ENCODE measurements at places on chromosomes 4 and X.

DNA sequence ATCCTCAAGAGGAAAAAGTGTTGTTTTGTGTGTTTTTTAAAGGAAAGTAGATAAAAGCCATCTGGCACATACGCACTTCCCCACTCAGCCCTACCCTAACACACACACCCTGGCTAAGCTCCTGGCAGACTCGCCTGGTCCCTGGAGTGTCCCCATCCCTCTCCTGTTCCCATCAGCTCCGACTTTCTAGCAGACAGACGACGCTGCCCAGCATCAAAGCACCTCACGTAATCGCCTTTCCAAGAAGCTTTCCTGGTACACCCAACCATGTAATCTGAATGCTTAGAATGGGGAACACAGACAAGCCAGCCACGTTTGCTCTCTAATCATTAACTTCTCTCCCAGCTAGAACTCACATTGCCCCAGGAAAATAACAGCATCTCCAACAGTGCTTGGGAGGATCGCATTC lies 116.2 kb downstream of the AFAP1 start:
- no peak for DNase-seq

DNA sequence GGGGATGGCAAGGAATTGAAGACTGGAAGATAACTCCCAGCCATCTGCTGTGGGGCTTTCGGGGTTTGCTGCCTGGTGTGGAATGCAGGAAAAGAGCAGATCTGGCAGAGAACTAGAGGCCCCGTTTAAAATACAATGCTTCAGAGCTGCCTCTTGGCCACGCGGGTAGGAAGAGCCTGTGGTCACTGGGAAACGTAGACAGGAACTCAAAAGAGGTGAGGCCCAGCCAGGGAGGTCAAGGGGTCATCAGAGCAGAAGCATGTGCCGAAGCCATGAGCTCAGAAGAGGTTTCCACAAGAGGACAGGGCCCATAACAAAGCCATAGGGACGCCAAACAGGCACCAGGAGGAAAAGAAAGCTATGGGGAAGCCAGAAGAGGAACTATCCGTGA lies 14.5 kb upstream of the STS start:
- DNase-seq, result no peak

DNA sequence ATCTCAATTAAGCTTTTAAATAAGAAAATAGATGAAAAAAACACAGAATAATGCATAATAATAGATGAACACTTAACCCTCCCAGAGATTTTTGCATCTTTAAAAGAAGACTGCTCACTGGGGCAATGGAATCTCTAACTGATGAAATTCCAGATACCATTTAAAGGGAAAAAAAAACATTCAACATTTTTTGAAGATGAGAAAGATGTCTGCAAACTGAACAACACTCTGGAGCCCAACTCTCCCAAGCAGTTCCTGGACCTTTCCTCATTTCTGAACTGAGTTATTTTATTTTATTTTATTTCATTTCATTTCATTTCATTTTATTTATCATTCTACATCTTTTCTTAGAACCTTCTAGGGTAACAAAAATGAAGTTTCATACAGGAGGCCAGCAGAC lies 90.7 kb downstream of the CORIN start:
- DNase-seq, result no peak

DNA sequence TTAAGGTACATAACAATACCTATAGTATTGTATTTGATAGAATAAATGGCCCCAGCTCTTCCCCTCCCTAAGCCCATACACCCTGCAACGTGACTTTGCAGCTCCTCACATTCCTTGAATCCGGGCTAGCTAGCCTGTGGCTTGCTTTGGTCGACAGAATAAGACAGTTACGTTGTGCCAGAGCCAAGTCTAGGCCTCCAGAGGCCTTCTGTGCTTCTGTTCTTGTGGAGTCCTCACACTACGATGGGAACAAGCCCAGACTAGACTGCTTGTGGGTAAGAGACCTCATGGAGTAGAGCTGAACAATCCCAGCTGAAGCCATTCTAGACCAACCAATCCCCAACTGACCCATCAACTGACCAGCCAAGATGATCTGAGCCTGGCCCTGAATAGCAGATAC lies 102.4 kb upstream of the PLAC1 start:
- no peak for DNase-seq

DNA sequence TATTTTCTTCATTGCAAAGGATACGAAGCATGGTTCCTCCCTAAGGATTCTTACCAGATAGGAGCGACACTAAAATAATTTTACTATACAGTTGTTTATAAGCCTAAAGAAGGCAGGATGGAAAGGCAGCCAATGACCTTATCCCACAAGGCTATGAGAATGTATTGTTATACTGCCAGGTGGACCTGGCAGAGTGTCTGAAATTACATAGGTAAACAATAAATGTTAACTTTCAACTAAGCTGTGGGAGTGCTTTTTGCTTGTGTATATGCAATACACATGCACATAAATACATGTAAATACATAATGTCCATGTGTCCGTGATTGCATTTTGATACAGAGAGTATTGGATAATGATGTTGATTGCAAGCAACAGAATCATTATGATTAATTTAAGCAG lies 850.6 kb downstream of the CENPC start:
- no peak for DNase-seq

GRCh38 chr4:98706200-98706813 lies 47.9 kb upstream of the TSPAN5 start:
- DNase-seq, result no peak

GRCh38 chr4:142194905-142195304 lies 558.5 kb downstream of the IL15 start:
- no peak for DNase-seq

DNA sequence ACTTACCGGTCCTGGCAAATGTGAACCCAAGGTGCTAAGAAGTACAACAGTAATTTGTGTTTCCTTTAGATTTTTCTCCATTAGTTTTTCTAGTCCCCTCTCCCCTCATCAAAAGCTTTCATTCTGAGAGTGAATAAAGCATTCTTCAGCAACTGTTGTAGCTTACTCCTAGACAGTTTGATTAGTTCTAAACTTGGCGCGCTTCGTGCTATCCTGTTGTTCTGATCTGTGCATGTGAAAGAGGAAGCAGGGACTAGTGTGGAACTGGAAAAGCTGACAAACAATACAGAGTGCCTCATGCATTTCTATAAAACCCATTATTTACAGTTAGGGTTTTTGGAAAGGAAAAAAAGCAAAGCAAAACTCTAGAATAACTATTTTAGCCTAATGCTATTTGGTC lies 556.9 kb upstream of the SLIT2 start:
- DNase-seq, result no peak

- no peak for DNase-seq
Measured at GRCh38 chrX:22922961-22923360, 76.8 kb upstream of the DDX53 start.

DNA sequence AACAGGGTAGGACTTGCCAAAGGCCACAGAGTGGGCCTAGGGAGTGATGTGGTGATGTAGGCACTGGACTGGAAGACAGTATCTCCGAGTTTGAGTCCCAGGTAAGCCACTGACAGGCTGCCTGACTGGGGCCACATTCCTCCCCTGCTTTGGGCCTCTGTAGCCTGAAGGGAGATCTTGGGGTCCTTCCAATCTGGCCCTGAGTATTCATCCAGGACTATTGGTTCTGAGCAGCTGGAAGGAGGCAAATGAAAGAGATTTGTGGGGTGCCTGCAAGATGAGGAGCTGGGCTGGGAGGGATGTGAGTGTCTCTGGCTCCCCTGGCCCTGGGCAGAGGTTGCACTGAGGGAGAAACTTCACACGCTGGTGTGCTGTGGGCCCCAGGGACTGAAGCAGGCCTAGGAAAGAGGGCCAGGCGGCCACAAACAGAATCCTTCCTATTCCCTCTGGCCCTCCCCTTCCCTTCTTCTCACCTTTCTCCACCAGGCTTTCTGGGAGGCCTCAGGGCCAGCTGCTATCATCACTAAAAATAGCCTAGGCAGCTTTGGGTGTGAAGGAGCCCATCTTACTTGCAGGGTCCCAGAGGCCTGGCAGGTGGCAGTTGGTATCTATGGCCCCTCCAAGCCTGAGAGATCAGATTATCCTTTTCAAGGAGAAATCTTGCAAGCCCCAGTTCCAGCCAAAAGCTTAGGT lies 70.1 kb downstream of the PJA1 start:
- no peak for DNase-seq

DNA sequence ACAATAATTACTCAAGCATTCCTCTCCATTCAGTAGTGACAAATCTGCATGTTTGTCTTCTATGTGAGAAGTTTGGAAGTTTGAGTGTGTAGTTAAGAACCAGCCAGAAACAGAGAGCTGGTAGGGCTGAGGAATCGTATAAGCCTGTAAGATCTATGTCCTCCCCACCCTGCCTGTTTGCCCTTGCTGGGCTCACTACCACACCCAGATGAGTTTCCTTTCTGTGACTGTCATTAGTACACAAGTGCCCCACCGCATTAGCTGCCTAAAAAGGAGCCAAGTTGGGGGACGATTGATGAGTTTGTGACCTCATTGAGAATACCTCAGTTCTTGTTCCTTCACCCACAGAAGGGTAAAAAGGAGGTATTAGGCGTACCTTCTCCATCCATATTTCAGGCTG lies 28.3 kb downstream of the DOCK11 start:
- DNase-seq, result no peak

- no peak for DNase-seq
Measured at GRCh38 chr4:108396900-108397497, 223.4 kb upstream of the RPL34 start.

DNA sequence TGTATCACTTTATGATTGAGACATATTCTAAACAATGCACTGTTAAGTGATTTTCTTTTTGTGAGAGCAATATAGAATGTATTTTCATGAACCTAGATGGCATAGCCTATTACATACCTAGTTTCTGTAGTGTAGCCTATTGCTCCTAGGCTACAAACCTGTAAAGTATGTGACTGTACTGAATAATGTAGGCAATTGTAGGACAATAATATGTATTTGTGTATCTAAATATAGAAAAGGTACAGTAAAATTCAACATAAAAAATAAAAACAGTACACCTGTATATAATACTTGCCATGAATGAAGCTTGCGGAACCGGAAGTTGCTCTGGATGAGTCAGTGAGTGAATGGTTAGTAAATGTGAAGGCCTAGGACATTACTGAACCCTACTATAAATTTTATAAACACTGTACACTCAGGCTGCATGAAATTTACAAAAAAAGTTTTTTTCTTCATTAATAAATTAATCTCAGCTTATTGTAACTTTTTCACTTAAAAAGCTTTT lies 106.7 kb downstream of the VSIG4 start:
- DNase-seq, result no peak

GRCh38 chr4:56388306-56388705 lies 1.0 kb upstream of the AASDH start:
- DNase-seq, result no peak

DNA sequence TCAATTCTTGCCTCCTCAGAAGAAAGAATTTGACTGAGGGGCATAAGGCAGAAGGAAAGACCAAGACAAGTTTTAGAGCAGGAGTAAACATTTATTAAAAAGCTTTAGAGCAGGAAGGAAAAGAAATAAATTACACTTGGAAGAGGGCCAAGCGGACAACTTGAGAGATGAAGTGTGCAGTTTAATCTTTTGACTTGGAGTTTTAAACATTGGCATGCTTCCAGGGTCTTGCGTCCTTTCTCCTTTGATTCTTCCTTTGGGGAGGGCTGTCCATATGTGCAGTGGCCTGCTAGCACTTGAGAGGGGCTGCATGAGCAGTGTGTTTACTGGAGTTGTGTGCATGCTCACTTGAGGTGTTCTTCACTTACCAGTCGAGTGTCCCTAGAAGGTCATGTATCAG lies 275.8 kb upstream of the IL1RAPL1 start:
- no peak for DNase-seq

GRCh38 chrX:33211356-33212260 lies at the start of gene DMD:
DMD (minus strand) TSS chrX:33211549; CDS start chrX:33211312, 237 bp downstream.
- DNase-seq, result no peak

- no peak for DNase-seq
Measured at GRCh38 chr4:141761926-141762325, 125.5 kb downstream of the IL15 start.

DNA sequence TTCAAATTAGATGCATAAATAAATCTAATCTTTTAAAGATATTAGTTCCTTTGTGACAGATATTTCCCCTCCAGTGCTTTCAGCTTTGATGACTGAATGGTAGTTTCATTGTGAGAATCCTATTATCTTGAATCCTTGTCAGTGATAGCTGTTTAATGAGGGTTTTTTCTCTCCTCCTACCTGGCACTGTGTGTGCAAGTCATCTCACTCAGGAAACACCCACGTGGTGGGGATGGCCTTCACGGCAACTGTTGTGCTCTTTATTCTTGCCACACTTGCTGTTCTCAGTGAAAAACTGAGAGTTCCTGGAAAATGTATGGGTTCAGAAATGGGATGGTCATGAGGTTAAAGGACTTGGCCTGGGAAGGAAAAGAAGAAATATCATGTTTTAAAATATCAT lies 129.9 kb downstream of the SPRY1 start:
- no peak for DNase-seq

DNA sequence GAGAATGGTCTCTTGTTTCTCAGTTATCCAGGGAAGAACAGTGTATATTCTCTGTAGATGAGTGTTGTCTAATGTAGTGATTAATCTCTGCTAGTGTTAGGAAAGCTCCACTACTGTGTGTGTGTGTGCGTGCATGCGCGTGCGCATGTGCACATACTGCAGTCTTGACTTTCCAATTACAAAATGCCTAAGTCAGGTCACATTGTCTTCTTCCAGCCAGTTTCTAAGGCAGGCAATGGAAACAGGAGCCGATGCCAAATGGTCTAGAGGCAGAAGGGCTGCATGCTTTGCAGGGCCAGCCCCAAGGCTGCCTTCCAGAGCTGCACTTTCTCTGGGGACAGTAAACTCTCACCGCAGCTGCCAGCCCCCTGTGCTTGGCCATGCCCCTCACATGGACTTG lies 30.5 kb upstream of the NAP1L5 start:
- no peak for DNase-seq

DNA sequence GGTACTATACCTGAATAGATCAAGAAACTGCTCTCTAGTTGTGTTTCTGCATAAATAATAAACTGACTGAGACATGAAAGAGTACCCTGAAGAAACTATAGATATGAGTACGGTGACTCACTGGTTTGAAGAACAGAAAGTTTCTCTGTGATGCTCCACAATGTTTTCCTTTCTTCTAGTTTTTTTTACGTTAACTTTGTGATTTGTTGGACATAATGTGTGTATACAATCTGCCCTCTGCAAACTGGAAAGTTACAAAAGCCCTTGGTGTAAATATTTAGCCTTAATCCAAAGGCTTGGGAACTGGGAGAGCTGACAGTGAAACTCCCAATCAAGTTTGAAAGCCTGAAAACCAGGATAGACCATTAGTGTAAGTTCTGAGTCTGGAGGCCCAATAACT lies 31.6 kb upstream of the PAPSS1 start:
- no peak for DNase-seq

DNA sequence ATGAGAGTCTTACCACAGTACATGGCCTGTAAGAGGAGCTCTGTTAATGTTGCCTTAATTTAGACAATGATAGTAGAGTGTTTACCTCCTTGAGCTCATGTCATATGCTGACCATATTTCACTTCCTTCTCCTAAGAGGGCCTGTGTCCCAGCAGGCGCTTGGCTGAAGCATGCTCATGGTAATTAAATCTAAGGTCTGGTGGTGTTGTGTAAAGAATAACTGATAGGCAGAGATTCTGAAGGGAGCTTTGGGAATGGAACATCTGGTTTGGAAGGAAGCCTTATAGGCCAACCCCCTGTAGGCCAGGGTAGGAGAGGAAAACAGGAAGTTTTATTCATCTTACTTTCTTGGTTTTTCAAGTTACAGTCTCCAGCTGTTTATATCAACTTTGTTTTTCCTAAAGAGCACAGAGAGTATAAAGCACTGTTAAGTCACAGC lies 300.2 kb downstream of the USP46 start:
- DNase-seq, result no peak
